ENCODE measurements at places on chromosomes 13 and 19.

DNA sequence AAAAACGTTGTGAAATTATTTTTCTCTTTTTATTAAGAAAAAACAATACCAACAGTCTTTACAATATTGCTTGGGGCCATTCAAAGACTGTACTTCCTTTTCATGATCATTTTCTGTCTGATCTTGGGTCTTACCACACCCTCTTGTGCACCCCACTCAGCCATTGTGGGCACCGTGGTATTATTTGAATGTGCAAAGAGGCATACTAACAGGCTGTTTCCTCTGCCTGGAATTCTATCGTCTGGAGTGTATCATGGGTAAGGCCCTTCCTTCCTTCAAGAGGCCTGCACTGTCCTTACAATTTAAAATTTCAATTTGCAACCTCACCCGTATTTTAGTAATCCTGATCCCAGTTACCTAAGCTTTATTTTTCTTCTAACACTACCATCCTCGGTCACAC lies 76.5 kb downstream of the FGF14 start:
- no peak for DNase-seq

DNA sequence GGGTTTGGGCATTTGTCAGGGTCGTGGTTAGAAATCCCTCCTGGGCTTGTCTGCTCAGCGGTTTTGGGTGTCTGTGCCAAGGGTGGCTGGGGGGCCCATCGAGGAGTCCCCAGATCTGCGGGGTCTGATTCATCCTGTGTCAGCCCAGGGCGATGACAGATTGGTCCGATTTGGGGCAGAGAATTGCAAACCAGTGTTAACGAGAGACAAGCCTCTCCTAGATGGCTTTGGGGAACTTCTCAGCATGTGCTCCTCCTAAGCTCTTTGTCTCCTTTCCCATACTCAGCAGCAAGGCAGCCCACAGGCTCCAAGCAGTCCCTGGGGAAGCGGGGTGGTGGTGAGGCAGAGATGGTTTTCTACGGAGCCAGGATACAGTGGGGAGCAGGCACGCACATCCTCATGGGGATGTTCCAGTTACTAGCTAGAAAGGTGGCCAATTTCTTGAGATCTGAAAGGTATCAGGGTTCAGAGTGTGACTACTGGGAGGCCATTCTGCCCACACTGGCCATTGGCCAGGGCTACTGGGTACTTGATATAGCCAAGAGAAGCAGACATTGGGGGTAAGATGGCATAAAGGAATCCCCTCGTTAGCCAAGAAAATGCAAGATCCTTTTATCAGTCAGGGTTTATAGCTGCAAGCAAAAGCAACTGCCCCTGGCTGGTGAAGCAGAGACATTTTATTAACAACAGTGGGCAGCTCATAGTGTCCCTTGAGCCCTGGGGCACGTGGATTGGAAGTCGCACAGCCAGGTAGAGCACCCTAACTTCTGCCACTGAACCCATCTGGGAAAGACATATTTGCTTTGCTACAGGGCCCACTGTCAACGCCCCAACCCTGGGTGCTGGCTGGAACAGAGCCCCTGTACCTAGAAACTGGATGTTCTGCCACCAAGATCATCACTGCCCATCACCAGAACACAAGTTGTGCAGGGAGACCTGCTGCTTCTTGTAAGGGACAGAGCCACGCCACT lies 63.6 kb downstream of the RGCC start:
- DNase-seq: no peak

DNA sequence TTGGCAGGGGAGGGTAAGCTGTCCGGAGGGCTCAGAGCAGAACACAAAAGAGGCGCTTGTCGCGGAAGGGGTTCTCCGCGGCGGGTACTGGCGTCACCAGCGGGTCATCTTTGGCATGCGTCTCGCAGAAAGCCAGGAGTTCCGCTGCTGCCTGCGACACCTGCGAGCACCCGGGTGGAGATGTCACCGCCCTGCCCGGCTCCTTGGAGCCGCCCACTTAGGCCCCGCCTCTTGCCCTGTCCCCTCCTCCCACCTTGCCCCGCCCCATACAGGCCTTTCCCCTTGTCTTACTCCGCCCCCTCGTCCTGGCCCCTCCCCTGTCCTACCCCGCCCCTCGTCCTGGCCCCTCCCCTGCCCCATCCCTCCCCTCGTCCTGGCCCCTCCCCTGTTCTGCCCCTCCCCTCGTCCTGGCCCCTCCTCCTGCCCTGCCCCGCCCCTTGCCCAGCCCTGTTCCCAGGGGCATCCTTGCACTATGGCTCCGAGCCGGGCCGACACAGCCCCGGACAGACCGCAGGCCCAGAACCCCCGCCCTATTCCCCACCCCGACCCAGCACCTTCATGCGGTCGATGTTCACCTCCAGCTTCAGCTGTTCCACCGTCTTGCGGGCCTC lies 1.9 kb downstream of the GNG8 start:
- DNase-seq: peak; percentile 83

DNA sequence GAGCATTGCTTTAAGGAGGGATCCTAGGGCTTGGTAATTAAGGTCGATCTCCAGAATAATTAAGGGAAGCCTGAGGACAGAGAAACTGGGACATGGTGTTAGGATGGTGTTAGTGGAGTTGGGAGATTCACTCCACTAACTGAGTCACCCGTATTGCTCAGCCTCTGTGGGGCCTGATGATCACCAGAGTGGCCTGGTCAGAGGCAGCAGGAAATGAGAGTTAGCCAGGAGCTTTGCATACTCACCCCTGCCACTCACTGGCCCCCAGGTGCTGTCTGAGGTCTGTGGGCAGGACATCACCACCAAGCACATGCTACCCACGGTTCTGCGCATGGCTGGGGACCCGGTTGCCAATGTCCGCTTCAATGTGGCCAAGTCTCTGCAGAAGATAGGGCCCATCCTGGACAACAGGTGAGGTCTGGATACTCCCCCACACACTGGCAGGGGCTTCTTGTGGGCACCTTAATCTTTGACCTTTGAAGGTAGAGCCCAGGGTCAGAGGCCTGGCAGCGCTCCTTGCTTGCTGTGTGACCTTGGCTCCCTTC lies 32.1 kb downstream of the PPP2R1A start:
- no peak for DNase-seq

DNA sequence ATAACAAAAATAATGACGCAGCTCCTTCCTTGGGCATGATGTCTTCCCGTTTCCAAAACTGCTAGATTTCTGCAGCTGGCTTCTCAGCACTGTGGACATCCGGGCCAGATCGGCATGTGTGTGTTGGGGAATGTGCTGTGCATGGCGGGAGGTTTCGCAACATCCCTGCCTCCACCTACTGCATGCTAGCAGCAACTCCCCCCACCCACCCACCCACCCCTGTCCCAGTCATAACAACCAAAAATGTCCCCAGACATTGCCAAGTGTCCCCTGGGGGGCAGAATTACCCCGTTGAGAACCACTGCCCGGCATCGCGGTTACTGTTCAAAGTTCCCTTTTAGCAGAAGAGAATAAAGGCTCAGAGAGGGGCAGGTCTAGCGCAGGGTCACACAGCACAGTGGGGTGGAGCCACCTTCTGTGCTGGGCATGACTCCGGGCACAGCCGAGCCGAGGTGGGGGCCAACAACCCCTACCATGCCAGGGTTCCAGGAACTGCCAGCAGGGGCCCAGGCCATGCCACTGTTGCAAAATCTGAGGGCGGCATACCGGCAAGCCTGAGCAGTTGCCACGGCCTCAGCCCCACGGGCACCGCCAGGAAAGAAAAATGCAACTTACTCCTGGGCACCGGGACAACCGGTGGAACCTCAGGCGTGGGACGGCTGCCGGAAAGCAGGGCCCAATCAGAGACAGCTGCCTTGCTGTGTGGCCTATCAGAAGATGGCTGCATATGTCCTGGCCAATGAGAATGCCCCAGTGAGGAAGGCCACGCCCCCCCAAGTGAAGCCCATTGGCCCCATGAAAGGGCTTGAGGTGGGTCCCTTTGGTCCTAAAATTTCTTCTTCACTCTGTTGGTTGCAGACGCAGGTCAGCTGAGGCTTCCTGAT lies 22.5 kb upstream of the NFIC start:
- DNase-seq: peak; percentile 47

DNA sequence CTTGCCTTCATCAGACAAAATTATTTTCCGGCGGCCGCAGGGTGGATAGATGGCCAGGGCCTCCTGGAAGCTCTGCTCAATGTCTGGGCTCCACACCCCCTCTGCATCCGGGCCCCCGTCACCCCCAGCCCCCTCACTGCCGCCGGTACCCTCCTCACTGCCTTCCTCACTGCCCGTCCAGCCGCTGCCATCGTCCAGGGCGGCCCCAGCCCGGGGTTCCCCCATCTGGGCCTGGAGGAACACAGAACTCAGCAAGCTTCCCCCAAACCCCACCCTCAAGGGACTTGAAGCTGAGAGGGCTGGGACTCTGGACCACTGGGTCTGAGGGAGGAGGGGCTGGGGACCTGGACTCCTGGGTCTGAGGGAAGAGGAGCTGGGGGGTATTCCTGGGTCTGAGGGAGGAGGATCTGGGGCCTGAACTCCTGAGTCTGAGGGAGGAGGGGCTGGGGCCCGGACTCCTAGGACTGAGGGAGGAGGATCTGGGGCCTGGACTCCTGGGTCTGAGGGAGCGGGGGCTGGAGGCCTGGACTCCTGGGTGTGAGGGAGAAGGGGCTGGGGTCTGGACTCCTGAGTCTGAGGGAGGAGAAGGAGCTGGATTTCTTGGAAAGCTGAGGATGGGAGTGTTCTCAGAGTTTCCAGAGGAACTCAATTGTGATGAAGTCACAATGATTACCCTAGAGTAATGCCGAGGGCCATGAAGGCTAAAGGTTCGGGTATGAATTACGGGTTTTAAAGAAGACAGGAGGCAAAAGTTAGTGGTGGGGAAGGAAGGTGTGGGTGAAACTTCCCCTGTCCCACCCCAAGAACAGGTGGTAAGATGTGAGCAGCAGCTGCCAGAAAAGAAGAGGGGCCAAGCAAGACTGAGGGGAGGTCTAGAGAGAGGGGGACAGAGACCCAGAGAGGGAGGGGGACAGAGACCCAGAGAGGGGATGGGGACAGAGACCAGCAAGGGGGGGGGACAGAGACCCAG lies 2.1 kb downstream of the TEAD2 start:
- no peak for DNase-seq

GRCh38 chr19:35169221-35169995 lies 14.9 kb downstream of the FXYD5 start:
- DNase-seq: no peak

- no peak for DNase-seq
Observed at GRCh38 chr13:58843567-58843966, 1212.0 kb downstream of the PCDH17 start.

DNA sequence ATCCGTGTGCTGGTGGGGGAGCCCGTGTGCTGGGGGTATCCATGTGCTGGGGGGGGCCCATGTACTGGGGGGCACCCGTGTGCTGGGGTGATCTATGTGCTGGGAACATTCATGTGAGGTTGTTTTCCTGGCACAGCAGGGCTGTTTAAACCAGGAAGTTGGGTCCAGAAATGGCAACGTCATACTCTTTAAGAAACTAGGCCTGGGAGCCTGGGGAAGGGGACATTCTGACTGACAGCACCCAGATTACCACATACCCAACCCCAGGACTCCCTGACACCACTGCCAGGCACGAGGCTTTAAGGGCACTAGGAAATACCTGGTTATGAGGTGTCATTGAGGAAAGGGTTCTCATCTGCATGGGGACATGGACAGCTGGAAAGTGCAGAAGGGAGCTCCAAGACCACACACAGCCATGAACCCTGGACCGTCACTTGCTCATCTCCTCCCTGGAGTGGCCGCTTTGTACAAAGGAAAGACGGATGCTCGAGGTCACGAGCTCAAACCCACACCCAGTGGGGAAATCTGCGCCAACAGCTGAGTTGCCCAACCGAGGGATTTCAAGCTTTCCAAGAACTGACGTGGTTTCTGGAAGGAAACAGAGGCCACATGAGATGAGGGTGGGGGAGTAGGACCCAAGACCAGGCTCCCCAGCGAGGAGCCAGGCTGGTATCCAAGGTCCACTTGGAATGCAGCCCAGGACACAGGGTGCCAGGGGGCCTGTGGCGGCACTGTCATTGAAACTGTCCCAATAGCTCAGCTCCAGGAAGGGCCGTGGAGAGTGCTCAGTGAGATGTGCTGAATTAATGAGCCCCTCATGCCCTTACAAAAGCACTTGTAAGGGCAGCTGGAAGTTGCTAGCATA lies 40.9 kb downstream of the RAB20 start:
- no peak for DNase-seq

GRCh38 chr13:29688193-29688592 lies 92.7 kb upstream of the SLC7A1 start:
- DNase-seq: no peak

GRCh38 chr19:14062558-14062855 lies 631 bp upstream of the PALM3 start:
- no peak for DNase-seq

DNA sequence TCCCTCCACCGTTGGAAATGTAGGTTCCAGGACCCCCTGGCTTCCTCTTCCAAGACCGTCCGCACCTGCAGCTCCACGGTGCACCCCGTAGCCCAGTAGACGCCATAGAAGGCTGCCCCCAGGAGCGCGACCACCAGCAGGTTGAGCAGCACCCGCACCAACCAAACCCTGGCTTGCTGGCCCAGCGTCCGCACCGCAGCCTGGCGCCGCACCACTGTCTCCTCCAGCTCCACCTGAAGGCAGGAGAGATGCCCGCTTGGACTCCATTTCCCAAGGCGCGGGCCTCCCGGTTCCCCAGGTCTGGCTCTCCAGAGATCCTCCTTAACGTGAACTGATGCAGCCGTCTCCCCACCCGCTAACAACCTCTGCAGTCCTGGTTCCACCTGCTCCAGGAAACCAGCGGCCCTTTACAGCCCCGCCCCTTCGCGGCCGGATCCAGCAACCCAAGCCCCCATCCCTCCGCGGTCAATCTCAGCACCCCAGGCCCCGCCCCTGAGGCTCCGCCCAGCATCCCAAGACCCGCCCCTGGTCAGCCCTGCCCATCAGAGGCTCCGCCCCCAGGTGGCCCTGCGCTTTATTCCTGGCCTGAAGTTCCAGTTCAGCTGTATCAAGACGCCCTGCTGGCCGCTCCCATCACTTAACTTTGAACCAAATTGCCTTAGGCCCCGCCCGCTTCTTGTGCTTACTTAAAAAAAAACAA lies 5.0 kb upstream of the LENG1 start:
- DNase-seq: peak; percentile 53

GRCh38 chr19:3065675-3066357 lies 3.5 kb upstream of the TLE5 start:
- no peak for DNase-seq

DNA sequence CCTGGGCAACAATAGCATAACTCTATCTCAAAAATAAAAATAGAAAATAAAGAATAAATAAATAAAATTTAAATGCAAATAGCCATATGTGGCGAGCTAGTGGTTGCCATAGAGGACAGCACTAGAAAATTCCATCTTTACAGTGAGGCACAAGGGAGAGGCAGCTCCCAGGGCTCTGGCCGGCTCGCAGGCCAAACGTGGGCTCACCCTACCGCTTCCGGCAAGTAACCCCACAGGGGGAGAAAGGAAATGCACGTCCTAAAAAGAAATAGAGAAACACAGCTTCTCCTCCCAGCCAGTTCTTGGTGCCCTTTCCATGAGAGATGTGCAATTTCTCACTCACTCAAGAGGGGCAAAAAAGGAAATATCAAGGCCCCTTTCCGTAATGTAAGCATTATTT lies 12.4 kb upstream of the GRWD1 start:
- no peak for DNase-seq

GRCh38 chr19:576768-577438 lies 4.5 kb downstream of the BSG start:
- DNase-seq: no peak
